Stimulated activated effector memory CD8-positive, alpha-beta T cell treated with anti-CD3 and anti-CD28 coated beads, Interleukin-12 subunit alpha, Interleukin-12 subunit beta, amount 100 ng/mL, for 72 hours (primary cell): ENCODE measurements at places on chromosomes 5 and 9.

- DNase-seq = no peak
These were observed 100.6 kb upstream of the IER5L start for GRCh38 chr9:129278391-129279237.

- DNase-seq = no peak
These were observed 21.4 kb upstream of the LTC4S start for GRCh38 chr5:179772351-179772750.

DNA sequence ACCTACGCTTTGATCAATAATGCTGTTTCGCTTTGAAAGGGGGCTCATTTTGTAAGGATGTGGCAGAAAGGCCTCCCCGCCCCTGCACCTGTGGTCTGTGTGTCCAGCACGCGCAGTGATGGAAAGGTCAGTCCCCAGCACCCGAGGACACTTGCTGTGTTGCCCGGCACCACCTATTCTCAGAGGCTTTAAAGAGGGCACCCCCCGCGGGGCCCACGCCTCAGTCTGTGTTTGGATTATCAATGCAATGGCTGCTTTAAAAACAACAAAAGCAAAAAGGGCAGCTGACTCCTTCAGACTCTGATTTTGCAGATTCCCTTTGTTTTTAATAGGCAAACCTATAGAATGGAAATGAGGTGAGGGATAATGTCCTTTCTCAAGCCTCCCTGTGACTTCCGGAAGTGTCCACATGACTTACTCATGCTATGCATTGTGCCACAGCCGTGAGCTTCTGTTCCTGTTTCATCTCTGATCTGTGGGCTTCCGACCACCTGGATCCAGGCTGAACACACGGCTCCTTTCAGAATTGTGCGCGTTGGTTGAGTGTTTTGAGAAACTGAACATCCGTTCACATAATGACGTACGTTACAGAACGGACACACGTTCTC lies 416.2 kb downstream of the IRX2 start:
- DNase-seq = no peak

- no peak for DNase-seq
These were observed 254.2 kb upstream of the SLC24A2 start for GRCh38 chr9:20043035-20043434.

DNA sequence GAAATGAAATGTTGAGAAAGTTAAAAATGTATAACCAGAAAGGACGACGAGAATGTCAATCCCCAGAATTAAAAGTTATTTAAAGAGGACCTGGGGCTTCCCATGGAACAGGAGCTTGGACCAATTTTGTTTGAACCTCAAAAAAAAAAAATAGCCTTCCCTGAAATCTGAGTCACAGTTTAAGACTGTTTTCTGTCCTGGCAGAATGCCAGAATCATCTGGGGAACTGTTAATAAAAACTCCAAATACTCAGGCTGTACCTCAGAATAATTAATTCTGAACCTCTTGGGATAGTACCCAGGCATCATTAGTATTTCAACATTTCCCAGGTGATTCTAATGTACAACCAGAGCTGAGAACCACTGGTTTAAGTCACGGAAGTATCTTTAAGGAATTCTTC lies 102.2 kb upstream of the SLCO6A1 start:
- DNase-seq = no peak

DNA sequence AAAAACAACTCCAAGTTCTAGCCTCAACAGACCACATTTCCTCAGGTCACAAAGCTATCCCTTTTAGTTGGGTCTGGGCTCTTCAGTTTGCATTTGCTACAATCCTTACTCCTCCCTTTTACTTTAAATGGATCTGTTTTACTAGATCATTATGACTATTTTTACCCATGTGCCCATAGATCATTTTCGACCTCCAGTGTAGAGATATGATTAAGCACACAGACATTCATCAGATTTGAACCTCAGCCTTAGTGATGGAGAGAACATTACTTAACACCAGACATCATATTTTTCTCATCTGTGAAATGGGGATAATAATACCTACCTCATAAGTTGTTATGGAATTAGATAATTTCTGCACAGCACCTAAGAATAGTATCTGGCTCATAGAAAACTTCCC lies 141.9 kb downstream of the NPR3 start:
- no peak for DNase-seq

GRCh38 chr5:96962540-96962991 lies 26.7 kb downstream of the LNPEP start:
- no peak for DNase-seq

- DNase-seq = no peak
These were observed 6.2 kb upstream of the SHB start for GRCh38 chr9:38075272-38075671.

DNA sequence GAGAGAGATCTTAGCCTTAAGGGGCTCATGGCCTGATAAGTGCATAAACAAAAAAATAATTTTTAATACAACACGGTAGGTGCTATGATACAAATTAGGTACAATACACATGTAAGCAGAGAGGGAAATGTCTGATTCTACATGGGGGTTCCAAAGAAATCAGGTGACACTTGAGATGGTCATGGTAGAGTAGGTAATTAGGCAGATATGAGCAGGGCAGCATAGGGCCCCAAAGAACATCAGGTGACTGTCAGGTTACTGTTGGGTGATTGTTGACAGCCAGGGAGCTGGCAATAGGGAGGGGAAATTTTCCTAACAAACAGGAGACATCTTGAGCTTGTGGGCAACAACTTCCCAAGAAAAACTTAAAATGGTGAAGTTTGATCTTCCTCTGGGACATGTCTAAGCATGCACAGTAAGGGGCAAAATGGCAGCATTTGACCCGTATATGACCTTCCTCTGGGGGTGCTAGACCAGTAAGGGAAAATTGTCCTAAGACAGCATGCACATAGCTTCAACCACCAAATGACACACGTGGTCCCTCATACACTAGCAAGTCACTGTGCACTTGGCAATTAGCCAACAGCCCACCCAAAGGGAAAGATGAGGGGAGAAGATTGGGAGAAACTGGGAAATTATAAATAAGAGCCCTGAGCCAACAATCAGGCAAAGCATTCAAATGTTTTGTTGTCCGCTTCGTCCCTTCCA lies 37.3 kb upstream of the TENT4A start:
- no peak for DNase-seq

- no peak for DNase-seq
These were observed 4.7 kb upstream of the TOR2A start for GRCh38 chr9:127739614-127740330.

DNA sequence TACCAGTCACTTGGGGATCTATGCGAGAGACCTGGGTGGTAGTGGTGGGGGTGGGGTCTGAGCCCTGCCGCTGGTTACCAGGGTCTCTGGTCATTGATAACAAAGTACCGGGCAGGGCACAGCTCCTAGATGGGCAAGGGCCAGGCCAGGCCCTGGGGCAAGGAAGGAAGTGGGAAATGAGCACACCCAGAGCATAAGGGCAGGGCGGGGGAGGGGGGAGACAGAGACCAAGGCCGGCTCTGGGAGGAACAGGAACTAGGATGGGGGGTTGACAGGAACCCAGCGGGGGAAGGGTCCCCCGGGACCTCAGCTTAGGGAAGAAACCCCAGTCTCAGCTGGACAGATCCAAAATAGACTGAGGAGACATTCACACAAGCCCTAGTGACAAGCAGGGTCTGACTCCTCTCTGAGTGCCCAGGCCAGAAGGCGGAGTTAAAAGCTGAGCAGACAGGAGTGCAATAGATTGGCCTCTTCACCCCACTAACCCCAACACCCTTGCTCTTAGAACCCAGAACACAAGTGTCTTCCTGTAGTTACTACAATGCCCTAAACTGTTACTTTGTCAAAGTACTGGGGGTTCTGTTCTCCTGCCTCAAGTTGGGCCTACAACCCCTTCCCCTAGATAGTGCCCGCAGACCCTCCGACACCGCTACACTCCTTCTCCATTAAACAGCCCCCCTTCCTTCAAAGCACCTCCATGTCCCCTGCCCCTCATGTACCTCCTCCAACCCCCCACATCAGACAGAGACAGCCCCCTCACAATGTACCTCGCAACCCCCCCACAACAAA lies 628 bp downstream of the ATOSB start:
- no peak for DNase-seq

DNA sequence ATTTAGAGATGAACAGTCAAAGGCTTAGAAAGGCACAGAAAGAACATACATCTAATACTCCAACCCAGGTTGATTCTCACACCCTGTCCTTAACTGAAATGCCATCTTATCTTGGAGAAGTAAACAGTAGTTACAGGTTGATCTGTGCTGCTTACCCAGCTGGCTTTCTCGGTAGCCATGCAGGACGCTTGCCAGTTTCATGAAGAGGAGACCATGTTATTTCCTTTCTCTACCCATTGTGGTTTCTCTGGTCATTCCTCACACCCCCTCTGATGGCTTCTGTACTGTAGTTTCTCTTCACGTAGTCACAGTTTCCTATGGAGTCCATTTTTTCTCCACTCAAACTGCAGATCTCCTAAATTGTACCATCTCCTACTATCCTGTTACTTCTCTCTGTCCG lies 206.0 kb downstream of the SGCD start:
- DNase-seq = no peak

GRCh38 chr5:55456216-55456895 lies 78.4 kb downstream of the PLPP1 start:
- DNase-seq = no peak

- no peak for DNase-seq
These were observed 386.3 kb downstream of the DIRAS2 start for GRCh38 chr9:90256345-90256744.

DNA sequence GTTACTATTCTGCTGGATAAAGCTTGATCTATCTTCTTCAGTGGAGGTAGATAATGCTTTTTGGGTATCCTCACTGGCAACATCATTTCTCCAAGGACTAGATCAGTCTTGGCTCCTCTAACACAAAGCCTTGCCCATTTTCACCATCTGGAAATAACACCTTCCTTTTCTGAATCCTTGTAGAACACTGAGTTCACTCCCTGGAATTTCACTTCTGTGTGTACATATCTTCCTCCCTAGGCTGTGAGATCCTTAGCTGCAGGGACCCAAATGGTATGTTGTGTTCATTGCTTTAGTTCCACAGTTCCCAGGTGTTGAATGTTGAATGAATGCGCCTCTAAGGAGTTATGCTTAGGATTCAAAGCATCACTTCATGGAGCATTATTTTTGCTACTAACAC lies 16.7 kb upstream of the SLC36A1 start:
- peak; percentile 3 for DNase-seq

GRCh38 chr5:157072508-157072907 lies 13.6 kb upstream of the HAVCR1 start:
- peak; percentile 49 for DNase-seq

DNA sequence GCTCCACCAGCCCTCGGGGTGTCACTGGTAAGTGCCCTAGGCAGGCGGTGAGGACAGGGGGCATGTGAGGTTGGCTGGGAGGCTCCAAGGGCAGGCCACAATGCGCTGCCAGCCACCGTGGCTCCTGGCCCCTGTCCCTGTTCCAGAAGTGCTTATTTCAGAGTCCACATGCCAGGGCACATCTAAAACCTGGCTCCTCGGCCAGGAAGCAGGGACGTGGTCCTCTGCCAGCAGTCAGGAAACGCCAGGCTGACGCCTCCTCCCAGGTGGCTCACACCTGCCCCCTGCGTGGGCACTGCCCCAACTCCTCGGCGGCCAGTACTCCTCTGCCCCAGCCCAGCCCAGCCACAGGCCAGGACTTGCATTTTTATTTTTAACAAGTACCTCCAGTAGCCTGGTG lies 68.5 kb downstream of the SECISBP2 start:
- no peak for DNase-seq

GRCh38 chr5:174301848-174302625 lies 256.5 kb downstream of the NSG2 start:
- no peak for DNase-seq

GRCh38 chr9:137138722-137139467 lies at the start of gene GRIN1:
TSS of gene GRIN1 (plus strand) at chr9:137139154. CDS start at chr9:137139487, 333 bp downstream.
- DNase-seq = no peak

DNA sequence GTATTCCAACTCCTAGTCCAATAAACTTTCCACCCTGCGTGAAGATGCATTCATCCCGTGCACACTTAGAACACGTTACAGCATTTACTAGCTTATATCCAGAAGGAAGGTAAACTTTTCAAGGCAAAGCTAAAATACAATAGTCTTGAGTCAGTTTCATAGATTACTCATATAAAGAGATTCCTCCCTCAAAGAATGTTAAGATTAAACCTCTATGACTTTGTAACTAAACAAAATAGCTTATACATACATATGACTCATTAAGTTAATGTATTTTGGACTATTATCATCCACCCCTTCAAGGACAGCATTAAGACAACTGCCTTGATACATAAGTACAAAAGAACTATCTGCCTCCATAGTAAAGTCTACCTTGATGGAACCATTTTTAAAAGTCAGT lies 36.1 kb downstream of the TLE1 start:
- DNase-seq = no peak

DNA sequence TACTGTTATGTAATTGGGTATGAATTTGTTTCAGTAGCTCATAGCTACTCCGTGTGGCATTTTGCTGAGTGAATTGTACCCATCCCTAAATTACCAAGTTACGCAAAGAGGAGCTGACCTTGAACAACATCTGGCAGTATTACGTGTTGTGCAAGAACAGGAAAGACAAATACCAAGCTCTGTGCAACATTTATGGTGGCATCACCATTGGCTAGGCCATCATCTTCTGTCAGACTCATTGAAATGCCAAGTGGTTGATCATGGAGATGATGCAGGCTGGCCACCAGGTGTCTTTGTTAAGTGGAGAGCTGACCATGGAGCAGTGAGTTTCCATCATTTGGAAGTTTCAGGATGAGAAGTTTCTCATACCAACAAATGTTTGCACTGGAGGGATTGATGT lies 15.0 kb downstream of the ZSWIM6 start:
- no peak for DNase-seq

GRCh38 chr5:34620185-34620584 lies 35.9 kb upstream of the RAI14 start:
- DNase-seq = no peak

GRCh38 chr5:143231973-143232812 lies 171.3 kb downstream of the NR3C1 start:
- DNase-seq = no peak

DNA sequence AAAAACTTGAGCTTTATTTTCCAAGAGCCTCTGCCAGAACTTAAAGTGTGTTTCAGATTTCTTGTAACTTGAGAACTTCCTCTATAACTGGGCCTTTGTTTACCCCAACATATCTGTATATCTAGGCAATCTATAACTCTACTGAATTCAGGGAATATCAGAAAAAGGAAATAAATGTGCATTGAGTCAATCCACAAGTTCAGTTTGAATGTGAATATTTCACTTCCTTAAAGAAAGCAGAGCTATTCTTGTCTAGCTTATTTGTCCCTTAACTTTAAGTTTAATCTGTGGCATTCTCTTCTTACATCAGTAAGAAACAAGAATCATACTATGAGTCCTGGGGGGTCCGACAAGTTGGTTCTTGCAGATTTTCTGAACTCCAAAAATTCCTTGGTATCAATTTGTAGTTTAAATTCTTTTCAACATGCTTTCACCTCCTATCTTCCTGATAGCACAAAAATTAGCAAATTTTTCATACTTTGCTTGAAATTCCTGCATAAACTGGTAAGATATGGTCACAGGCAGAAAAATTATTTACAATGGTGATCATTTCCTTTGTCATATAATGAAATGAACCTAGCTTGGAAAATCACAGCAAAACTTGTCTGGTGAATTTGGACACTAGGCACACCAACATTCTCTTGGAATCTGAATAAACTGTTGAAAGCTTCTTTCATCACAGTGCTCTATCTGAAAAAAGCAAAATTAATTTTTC lies 19.8 kb upstream of the ITGA1 start:
- DNase-seq = no peak
